ENCODE measurements at places on chromosomes 7 and 10.
A peak's percentile ranks its signal among the peaks of the same experiment; 100 is the strongest.

GRCh38 chr10:72297805-72298591 lies 24.3 kb downstream of the DDIT4 start:
- DNase-seq, result peak; percentile 62

- DNase-seq, result no peak
Observed at GRCh38 chr7:78510580-78511188, 712.1 kb downstream of the PHTF2 start.

DNA sequence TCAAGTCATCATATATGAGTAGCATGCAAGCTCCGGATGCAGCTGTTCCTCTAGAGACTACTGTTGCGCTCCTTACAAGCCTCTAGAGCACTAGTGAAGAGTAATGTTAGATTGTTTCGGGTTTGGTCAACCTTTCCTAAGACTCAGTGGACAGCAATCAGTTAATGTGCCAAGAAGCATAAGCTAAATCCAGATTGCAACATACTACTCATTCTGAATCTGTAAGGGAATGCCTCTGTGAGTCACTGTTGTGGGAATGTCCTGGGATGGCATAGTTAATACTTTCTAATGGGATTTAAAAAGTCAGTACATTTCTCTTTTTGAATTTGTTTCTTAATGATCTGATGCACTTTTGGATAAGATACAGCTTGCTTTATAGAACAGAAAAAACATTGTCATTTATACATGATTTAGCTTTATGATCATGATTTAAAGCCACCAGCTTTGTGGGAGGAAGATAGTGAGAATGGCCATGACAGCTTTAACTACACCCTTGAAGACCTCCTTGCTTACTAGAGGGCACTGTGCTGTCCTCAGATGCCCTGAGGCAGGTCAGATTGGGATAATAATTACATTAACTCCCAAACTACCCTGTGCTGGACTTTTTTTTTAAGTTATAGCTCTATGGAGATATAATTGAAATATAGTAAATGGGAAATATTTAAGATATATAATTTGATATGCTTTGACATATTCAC lies 138.4 kb downstream of the SDK1 start:
- no peak for DNase-seq

GRCh38 chr7:106957766-106958165 lies 86.7 kb upstream of the PRKAR2B start:
- DNase-seq, result no peak

- DNase-seq, result no peak
Observed at GRCh38 chr7:17195576-17195975, 102.9 kb upstream of the AHR start.

DNA sequence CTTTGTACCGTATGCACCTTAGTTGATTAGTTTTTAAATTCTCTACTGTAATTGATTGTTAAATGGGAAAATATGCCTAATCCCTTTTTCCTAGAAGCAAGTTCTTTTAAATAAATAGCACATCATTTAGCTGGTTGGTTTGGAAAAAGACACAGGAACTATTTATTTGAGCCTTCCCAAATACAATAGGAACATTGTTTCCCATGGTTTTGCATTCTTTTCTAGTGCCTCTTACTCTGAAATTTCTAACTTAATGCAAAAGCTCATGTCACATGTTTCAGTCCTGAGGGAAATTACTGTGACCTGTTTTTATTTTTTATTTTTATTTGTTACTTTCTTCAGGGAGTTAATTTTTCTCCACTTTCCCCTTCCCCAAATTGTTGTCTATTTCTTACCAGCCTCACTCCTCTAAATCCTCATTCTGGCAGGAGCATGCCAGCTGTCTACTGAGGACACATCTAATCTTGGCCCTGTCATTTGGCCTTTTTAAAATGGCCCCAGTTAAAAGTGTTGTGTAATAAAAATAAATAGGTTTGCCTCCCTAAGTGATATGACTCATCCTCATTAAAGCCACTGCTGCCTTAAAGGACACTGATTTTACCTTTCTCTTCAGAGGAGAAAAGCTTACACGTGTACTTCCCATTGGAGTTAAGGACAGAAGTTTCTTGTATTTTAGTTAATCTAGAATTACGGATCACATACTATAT lies 94.5 kb downstream of the PPP1R3A start:
- DNase-seq, result no peak

- DNase-seq, result no peak
Observed at GRCh38 chr10:70575874-70576802, 26.4 kb downstream of the PRF1 start.

DNA sequence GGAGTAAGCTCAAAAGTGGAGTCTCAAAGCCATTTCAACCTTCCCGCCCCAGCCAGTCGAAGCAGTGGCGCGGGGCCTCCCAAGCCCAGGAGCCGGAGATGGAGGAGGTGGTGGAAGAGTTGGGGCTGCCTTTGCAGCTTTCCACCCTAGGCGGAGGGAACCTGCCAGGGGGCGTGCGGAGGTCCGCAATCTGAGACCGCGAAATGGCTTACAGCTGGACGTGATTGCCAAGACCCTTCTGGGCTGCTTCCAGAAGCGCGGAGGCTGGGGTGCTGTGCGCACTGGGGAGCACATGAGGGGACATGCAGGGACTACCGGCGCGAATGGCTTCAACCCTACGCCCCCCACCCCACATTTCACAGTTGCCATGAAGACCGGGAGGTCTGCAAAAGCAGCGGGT lies 86.2 kb downstream of the PRR15 start:
- no peak for DNase-seq

DNA sequence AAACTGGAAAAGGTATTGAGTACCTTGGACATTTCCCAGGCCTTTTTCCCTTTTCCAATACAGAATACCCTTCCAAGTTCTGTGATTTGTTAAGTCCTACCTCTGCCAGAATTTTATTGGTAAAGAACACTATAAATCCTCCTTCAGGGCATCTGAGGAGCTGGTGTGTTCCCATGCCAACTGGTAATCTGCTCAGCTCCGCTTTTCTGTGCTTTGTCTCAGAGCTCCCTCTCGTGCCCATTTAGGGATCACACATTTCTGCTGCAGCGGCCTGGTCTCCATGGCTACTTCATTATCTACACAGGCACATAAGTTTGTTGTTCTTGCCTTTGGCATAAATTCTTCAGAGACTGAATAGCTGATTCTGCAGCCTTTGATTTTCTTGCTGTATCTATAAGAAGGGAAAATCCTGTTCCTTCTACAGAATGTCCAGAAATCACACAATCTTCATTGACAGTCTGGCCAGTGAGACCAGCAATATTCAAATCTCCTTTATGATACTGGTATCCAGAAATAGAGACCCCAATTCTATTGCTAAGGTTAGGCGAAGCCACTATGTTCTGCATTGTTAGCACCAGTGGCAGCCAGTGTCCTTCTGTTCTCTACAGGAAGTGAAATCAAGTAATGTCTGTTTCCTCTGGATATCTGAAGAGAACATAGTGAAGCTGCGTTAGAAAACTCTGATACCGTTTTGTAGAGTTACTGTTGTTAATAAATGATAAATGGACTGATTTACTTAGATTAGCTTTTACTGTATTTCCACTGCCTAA lies 51.9 kb downstream of the DENND11 start:
- no peak for DNase-seq

- DNase-seq, result no peak
Observed at GRCh38 chr10:32299354-32299980, 47.5 kb downstream of the EPC1 start.

GRCh38 chr7:103866919-103867318 lies 122.5 kb downstream of the RELN start:
- DNase-seq, result no peak

- no peak for DNase-seq
Observed at GRCh38 chr10:65377687-65378086, 1548.1 kb upstream of the LRRTM3 start.

GRCh38 chr10:47049906-47050305 lies 138.7 kb downstream of the PTPN20 start:
- no peak for DNase-seq

DNA sequence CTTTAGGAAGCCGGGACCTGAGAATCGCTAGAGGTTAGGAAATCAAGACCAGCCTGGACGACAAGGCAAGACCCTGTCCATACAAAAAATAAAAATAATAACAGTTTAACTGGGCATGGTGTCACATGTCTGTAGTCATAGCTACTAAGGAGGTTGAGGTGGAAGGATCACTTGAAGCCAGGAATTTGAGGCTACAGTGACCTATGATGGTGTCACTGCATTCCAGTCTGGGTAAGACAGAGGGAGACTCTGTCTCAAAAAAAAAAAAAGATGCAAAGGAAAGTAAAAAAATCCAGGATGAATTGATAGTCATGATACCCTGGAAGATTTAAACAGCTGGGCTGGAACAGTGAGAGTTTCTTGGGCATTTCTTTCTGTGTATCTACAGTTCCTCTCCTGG lies 463.2 kb downstream of the GALNT17 start:
- no peak for DNase-seq

DNA sequence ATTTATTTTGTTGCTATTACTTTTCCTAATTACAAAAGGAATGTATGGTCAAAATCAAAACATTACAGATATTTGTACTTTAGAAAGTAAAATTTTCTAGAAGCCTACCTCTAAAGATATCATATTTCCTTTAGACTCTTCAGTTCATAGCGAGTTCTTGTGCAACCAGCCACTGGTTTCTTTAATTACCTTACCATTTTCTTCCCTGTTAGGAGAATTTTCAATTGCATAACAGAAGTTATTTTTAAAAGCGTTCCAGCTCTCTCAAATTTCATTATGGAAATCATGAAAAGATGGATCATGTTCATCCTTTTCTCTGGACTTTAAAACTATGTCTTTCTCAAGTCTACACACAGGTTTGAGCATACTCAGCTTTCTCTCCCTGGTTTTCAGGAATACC lies 5.0 kb upstream of the TRUB1 start:
- DNase-seq, result no peak

GRCh38 chr10:128058106-128058749 lies 68.0 kb downstream of the MKI67 start:
- no peak for DNase-seq

DNA sequence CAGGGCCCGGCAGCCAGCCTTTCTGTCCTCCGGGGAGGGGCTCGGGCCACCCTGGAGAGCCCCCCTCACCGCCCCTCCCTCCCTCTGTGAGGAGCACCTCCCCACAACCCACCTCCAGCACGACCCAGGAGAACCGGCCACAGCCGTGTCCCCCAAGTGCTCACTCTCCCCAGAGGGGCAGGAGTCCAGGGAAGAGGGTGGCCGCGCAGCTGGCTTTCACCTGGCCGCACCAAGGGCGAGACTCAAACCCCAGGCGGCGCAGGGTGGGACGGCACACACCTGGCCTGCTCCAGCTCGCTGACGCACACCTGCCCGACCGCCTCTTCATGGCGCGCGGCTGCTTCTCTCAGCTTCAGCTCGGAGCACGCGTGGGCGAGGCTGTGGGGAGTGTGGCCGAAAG lies 73.4 kb downstream of the CFAP46 start:
- DNase-seq, result no peak

Data from stimulated activated CD8-positive, alpha-beta memory T cell treated with anti-CD3 and anti-CD28 coated beads, Interleukin-7, amount 100 ng/mL, for 1 hour (primary cell).